ENCODE measurements at places on chromosomes 1 and 21.

GRCh38 chr1:56639211-56639610 lies 5.9 kb upstream of the PRKAA2 start:
- DNase-seq = peak; percentile 6

DNA sequence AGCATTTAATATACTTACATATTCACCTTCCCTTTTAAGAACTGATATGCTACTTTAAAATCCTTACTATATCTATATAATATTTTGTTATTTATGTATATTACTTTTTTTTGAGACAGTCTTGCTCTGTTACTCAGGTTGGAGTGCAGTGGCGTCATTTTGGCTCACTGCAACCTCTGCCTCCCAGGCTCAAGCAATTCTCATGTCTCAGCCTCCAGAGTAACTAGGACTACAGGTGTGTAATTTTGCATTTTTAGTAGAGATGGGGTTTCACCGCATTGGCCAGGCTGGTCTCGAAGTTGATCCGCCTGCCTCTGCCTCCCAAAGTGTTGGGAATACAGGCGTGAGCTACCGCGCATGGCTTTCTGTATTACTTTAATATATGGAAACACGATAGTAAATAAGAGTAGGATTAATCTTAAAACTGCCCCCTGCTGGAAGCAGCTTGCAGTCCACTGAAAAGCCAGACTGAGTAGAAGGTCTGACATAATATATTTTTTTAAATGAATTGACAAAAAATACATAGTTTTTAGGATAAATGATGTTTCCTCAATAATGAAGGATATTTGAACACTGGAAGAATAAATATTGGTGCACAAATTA lies 24.4 kb downstream of the RCAN3 start:
- peak; percentile 19 for DNase-seq

- no peak for DNase-seq
These were observed 57.5 kb downstream of the CD247 start for GRCh38 chr1:167460836-167461235.

DNA sequence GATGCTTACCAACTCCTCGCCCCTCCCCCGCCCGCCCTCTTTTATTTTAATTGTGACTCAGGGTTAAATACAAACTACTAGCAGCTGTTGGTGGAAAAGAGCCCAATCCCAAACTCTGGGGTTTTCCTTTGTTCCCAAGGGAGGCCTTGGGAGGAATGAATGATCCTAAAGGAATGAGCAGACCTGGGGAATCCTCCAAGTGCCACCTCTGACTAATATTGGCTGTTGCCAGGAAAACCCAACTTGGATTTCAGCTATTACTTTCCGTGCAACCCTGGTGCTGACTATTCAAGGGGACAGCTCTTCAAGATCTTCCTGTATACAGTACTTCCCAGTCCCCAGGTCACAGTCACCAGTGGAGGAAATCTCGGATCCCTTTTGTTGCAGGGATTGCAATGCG lies 1.3 kb upstream of the S100A10 start:
- peak; percentile 100 for DNase-seq

DNA sequence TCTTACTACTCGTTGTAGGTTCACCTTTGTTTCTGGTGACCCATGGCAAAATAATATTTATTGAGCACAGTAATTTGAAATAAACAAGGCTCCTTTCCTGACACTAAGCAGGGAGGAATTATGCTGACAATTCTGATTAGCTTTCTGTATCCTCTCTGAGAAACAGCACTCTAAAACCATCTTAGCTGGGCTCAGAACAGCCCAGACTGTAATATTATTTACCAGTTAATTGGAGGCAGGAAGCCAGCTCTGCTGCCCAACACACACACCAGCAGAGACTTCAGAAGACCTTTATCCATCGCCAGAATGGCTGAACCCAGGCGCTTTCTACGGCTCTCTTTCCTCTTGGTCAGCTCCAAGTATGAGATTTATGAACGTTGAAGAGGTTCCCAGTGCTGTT lies 77.6 kb upstream of the FMN2 start:
- no peak for DNase-seq
